ENCODE measurements at places on chromosomes 3 and 15.

- DNase-seq: no peak
Observed at GRCh38 chr3:173785004-173785403, 387.5 kb downstream of the NLGN1 start.

DNA sequence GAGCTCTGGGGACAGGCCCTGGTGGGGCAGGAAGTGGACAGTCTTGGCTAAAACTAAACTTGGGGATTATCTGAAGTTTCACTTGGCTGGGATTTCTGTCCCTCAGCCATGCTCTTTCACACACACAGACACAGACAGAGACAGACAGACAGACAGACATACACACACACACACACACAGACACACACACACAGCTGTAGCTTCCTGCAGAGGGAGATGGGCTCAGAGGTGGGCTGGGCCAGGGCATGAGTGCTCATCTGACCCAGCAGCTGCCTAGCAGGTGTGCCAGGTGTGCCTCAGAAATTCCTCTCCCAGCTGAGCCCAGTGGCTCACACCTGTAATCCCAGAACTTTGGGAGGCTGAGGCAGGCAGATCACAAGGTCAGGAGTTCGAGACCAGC is 3.3 kb downstream of the RHOV start:
- no peak for DNase-seq

GRCh38 chr15:66294157-66294931 is 976 bp downstream of the DIS3L start:
- peak; percentile 92 for DNase-seq

GRCh38 chr3:194194051-194194756 is 58.3 kb downstream of the HES1 start:
- no peak for DNase-seq

DNA sequence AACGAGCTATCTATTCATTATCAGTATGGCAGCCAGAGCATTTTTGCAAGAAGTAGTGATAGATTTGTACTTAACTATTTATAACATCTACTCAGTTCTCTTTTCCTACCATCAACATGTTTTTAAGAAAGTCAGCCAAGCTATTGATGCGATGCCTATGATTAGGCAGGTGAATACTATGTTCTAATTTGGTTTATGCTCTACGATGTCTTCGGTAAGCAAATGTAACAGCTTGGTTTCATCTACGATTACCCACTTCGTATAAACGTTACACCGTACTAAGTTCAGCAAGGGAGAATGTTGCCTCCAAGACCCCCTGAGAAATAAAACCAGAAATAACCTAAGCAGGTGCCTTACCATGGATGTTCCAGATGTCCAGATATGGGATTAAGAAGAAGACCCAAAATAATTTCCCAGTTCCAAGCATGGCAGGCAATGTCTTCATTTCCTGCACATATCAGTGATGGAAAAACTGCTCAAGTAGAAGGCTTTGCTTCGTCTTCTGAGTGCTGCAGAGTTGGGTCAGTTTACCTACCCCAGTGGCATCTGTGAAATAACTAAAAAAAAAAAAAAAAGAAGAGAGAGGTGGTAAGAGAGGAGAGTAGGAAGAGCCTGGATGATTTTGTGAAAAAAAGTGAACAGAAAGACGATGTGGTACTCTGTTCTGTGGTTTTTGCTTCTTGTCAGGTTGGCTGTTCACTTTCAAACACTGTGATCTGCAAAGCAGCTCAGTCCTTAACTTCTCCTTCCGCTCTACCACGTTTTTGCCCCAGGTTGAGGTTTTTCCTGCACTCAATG is at the start of gene BTLA:
Gene BTLA (minus strand): TSS at position 559 of the 798 bp plus-strand sequence. CDS start 114 bp downstream, at position 445.
- no peak for DNase-seq

DNA sequence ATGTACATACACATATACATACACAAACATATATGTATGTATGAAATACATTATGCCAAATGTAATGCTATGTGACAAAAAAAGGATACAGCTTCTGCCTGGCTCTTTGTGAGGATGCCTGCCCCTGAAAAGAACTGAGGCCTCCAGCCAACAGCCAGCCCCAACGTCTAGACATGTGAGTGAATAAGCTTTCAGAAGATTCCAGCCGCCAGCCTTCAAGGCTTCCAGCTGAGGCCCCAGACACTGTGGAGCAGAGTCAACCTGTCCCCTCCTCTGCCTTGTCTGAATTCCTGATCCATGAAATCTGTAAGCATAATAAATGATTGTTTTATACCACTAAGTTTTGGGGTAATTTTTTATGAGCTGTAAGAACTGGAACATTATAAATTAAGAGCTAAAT is 24.7 kb downstream of the GXYLT2 start:
- peak; percentile 16 for DNase-seq

DNA sequence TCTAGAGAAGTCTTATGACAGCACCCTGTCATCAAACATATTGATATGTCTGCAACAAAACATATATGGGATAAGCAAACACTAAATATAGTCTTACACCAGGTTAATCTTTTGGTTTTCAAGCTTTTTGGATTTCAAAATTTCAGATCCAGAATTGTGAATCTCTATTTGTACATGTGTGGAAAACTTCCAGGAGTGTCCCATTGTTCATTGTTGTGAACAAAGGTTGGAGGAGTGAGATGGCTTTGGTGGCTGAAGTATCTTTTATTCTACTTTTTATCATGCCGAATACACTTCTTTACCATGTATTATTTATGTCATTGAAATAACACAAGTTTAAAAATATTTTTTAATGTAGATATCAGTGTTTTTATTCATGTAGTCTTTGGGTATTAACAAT is 5.9 kb upstream of the FHIT start:
- no peak for DNase-seq

DNA sequence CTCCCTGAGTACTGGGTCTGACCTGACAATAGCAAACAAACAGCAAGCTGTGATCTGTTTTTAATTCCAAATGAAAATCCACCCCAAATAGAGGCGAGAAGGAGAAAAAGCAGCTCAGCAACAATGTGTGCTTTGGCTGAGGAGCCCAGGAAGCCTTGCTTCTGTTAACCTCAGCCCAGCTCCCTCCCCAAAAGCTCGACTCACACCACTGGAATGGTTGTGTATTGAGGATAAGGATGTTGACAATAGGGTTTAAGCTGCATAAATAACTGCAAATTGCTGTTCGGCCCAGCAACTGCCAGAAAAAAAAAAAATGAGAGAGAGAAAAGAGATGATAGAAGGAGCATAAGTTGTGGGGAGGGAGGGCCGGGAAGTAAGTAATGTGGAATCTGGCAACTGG is 104.0 kb upstream of the TBC1D5 start:
- peak; percentile 69 for DNase-seq

GRCh38 chr3:65829228-65829627 is 209.5 kb downstream of the MAGI1 start:
- DNase-seq: no peak

GRCh38 chr3:11544412-11545181 is 99.1 kb downstream of the VGLL4 start:
- DNase-seq: peak; percentile 42
